T-helper 1 cell treated with Interleukin-12 subunit alpha and Interleukin-12 subunit beta and Interleukin-4 antibody, amounts not matched to agents 30 ng/mL and 1 ng/mL, for 36 hours (primary cell): ENCODE measurements at places on chromosomes 1 and 21. TPM values are rescaled to one million over a fixed set of nuclear protein-coding genes. Genes with fewer than 3 reads are reported as not detected.

Gene ZSCAN20
- 2.1 and 2.2 TPM in 2 replicates for total RNA-seq

Gene SPATC1L
- total RNA-seq = 7.5 and 7.7 TPM in 2 replicates

Gene SRSF4
- total RNA-seq = 118 and 120 TPM in 2 replicates

Gene RER1
- 144 and 162 TPM in 2 replicates for total RNA-seq

Gene SLC19A1
- 61.9 and 64.4 TPM in 2 replicates for total RNA-seq

Gene RIMS3
- total RNA-seq = 3.7 and 4.2 TPM in 2 replicates

Gene TGFBR3
- total RNA-seq = 12.9 and 15.0 TPM in 2 replicates

Gene KISS1
- not detected in 2 replicates for total RNA-seq
